ENCODE measurements at places on chromosomes 1 and 21.

DNA sequence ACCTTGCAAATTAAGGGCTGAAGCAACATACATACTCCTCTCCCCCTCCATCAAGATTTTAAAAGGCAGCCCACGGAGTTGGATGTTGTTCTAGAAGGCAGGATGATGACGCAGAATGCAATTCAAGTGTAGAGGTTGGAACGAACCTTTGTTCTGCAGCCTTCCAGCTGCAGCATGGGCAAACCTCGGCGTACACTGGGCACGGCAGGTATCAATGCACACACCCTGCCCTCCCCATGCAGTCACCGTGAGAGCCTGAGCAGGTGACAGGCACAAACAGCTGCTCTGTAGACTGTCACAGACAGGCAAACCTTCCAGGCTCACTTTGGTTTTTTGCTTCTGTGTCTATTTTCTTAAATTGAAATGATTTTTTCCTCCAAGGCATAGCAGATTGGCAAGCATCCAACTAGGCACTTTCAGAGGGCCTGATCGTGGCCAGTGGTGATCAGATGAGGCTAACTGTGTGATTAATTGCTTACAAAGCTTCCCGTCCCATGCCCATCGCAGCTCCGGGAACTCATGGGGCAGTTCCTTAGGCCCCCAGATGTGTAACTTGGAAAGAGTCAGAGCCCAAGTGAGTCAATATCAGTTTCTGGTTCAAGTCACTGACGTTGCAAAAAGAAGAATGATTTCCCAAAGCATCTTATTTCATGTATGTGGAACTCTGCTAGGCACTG is 82.3 kb downstream of the ITPKB start:
- DNase-seq, result no peak

- DNase-seq, result no peak
Measured at GRCh38 chr1:19710825-19711611, 46.3 kb downstream of the HTR6 start.

DNA sequence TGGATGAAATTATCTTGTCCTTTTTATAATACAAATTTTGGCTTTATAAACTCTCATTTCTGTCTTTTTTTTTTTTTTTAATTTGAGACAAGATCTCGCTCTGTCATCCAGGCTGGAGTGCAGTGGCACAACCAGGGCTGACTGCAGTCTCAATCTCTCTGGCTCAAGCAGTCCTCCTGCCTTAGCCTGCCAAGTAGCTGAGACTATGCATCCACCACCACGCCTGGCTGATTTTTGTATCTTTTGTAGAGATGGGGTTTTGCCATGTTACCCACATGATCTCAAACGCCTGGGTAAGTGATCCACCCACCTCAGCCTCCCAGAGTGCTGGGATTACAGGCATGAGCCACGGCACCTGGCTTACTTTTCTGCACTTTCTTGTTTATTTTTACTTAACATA is 7.5 kb downstream of the TOR1AIP1 start:
- DNase-seq, result no peak

GRCh38 chr1:219373616-219373935 is 199.9 kb downstream of the LYPLAL1 start:
- no peak for DNase-seq

DNA sequence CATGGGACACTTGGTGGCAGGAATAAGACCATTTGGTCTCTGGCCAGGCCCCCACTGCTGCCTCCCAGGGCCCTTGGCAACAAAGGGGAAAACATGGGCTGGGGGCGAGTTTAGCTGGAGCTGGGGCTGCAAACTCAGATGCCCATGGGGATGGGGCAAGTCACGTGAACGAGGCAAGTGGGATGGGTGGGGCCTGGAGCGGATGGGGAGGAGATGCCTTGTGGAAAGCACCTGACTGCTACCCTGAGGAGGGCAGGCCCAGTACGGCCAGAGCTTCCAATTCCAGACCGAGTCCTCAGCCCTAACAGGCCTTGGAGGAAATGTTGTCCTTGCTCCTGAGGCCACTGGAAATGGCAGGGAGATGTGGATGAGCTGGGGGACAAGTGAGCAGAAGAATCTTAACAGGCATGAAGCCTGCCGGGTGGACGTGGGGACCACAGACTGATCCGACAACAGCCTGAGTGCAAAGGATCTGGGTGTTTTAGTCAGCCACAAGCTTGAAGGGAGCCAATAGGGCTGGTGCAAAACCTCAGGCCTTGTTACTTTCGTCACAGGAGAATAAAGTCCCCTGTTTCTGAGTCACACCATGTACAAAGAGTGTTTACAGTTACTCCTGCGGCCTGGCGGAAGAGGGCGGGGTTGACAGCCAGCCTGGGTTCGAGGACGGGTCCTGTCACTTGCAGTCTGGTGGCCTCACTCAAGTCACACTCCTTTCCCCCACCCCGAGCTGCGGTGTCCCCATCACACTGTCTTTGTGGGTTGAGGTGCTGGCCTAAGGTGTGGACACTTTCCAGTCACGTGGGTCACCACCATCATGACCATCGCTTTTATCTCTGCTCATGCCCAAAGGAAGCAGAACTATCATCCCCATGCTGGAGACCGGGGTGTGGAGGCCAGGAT is 19.1 kb downstream of the RUNX3 start:
- DNase-seq, result peak; percentile 52

DNA sequence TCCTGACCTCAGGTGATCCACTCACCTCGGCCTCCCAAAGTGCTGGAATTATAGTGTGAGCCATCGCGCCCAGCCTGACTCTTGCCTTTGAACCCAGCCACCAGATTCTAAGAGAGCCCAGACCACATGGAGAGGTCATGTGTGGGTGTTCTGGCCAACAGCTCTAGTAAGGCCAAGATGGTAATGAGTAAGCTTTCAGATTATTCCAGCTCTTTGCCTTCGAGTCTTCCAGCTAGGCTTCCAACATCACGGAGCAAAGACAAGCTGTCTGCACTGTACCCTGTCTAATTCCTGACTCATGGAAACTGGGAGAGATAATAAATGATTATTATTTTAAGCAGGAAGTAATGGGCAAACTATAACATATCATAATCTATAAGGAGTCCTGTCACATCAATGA is 14.8 kb upstream of the ZFP69B start:
- no peak for DNase-seq

GRCh38 chr1:41411229-41411628 is 50.0 kb downstream of the FOXO6 start:
- DNase-seq, result no peak

DNA sequence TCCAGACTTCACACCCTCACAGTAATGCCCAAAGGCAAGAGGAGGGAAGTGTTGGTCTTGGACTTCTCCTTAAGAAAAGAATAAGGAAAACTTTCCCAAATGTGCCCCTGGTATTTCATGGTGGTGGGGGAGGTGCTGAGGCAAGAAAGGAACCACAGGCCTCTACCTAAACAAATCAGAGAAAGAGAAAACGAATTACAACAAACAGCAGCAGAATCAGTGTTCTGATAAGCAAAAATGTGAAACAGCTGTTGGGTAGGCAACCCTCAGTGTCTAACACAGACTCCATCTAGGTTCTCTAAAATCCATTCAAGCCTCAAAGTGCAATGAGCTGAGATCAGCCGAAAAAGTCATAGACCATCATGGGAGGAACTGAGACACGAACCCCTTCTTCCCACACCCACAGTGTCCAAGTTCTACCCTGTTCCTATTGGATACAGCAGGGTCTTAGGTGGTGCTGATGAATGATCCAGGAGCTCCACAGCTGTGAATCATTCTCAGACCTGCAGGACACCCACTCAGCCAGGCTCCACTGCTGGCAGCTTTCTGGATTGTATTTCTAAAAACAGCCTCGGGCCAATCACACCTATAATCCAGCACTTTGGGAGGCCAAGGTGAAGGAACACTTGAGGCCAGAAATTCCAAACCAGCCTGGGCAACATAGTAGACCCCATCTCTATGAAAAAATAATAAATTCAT is 149.1 kb downstream of the PLPP3 start:
- DNase-seq, result no peak

GRCh38 chr1:23554127-23554480 is 5.2 kb downstream of the ID3 start:
- no peak for DNase-seq

GRCh38 chr1:198681252-198681651 is 42.4 kb downstream of the PTPRC start:
- no peak for DNase-seq

DNA sequence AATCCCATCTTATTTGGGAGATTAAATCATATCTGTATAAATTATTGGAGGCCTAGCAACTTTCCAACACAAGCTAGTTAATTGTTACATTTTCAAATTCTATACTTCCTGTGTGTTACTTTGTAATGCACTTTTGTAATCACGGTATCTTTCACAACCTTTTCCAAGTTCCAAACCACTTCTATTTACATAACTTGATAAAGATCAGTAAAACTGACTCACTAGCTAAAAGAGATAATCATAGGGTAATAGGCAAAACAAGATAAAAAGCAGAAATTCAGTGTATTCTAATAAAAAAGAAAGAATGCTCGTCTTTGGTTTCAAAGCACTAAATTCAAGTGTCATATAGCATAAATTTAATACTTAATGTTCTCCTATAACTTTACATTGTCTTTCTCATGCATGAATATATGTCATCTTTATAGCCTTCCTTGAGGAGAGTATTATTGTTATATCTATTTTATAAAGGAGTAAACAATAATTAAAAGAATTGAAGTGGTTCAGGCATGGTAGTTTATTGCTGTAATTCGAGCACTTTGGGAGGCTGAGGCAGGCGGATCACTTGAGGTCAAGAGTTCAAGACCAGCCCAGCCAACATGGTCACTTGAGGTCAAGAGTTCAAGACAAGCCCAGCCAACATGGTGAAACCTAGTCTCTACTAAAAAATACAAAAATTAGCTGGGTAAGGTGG is 66.4 kb downstream of the RGS13 start:
- DNase-seq, result no peak

DNA sequence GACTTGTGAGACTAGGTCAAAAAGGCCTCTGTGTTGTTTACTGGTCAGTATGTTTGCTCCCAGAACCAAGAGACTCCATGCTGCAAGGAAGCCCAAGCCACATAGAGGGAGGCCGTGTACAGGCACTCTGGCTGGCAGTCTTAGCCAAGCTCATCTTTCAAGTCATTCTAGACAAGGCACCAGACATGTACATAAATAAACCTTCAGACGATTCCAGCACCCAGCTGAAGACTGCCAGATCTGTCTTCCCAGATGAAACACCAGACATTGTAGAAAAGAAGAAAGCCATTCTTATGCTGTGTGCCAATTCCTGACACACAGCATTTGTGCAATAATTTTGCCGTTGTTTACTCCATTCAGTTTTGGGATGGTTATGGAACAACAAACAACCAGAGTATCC is 595.5 kb downstream of the KIF26B start:
- no peak for DNase-seq

DNA sequence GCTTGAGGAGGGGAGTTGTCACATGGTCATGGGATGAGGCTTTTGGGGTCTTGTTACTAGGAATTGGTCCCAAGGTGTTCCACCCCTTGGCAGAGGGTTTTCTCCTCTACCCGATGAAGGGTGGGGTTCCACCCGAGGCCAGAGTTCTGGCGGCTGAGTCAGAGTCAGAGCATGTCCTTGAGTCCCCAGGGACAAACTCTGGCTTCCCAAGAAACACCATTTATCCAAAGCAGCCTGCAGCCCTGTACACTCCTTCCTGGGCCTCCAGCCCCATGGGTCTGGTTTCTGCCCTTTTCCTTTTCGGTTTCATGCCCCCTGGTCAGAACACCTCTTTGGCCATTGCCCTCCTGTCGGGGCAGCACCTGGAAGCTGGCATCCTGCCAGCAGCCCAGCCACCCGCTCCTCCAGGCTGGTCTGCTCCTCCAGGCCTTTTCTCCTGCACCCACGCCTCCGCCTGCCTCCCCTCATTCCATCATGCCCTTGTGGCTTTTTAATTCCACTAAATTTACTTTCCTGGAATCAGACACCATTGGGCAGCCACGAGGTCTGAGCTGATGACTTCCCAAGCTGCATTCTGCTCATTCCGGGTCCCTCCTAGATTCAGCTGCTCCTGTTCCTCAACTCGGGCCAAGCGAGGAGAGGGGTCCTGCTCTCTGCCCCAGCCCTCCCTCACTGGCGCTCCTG is 301.7 kb upstream of the VAMP3 start:
- no peak for DNase-seq

DNA sequence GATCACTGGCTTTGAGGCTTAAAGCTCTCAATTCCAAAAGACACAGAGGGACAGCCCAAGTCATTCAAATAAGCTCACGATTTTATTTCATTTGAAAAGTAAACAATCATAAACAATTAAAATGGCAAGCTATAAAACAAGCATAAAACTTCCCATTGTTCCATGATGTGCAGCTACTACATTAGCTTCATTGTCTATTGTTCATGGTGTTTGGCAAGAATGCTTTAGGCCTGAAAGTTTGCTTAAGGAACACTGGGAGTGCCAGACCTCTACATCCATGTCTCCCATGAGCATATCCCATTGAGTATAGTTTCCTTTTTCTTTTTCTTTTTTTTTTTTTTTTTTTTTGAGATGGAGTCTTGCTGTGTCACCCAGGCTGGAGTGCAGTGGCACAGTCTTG is 286.1 kb upstream of the ESRRG start:
- no peak for DNase-seq

GRCh38 chr1:222375701-222376100 is 172.2 kb downstream of the HHIPL2 start:
- no peak for DNase-seq

GRCh38 chr1:72285074-72285425 is 2.7 kb upstream of the NEGR1 start:
- no peak for DNase-seq

DNA sequence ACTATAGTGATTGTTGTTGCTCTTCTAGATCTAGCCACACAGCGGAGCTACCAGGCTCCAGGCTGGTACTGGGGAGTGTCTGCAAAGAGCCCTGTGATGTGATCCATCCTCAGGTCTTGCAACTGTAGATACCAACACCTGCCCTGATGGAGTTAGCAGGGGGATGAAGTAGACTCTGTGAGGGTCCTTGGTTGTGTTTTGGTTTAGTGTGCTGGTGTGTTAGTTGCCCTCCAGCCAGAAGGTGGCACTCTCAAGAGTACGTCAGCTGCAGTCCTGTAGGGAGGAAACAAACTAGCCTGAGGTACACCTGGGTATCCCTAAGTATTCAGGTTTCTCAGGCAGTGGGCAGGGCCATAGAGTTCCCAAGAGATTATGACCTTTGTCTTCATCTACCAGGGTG is 81.2 kb upstream of the TMPRSS2 start:
- no peak for DNase-seq

DNA sequence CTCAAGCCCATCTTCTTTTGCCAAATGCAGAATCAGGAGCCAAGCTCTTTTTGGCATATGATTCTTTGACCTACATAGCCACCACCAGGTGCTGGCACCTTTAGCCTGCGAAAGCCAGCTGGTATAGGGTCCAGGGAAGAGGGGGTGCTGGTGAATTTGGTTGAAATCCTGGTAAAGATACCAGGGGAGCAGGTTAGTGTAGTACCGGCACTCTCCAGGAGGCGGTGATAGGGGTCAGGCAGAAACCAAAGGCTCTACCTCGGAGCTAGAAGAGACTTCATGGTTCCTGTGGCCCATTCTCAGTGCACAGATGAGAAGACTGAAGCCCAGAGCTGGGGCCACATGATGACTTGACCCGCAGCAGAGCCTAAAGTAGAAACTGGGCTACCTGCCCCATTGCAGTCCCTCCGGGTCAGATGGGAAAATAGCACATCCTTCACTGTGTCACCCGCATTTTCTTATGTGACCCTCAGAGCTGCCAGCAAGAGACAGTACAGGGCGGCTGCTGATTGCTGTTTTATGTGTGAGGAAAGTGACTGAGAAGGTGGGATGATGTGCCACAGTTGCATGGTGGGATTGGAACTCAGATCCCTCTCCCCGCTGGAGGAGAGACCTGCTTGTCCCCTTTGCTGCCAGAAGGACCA is 36.0 kb upstream of the IL19 start:
- peak; percentile 52 for DNase-seq
